ENCODE measurements at places on chromosomes 4 and X.

- DNase-seq: no peak
These were observed 30.8 kb downstream of the MRPL1 start for GRCh38 chr4:77893451-77893850.

DNA sequence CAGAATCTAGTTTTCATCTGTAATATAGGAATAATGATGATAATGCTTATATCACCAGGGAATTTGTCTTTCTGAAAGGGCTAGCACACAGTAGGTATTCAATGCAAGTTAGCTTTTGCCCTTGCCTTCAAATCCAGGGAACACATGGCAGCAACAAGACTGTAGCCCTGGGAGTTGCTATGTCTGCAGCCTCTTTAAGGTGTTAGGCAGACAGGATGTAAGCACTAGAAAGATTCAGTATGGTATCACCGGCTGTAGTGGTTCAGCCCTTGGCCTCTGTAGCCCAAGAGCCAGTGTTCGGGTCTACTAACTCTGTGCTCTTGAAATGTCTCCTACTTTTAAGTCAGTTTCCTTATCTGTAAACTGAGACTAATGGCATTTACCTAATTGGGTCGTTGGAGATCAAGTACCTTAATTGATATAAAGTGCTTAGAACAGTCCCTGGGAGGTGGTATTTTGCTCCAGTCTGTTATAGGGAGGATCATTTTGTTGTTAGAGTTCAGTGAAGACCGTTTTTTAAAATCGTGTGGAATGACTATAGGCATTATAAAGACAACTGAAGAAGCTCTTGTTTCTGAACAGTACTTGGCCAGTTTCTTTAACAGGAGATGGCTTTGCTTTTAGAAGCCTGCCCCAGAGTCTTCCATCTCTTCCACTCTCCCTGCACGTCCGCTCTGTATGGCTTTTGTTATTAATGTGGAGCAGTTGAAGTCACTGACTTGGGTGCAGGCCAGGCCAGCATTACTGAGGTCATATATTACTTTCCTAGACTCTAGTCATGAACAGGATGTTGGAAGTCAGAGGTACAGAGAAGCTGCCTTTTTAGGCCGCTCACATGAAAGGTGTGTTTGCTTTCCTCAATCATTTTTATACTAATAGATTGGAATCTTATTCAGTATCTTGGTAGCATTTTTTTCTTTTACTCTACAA lies 44.8 kb downstream of the GAB1 start:
- DNase-seq: no peak

DNA sequence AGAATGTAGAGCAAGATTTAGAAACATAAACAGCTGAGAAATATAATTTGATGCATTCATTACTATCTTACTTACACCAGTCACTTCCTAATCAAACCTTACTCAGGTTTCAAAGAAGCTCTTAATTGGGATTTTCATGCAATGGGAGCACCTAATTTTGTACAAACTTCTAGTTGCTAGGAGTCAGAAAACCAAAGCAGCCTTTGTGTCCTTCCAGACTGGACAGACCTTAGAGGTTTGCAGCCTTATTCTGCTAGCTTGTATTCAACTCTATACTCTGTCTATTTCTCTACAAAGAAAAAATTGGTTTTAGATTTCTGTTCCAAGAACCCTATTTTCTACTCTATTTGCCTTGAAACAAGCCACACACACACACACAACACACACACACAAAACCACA lies 19.4 kb downstream of the GABRA2 start:
- DNase-seq: no peak

DNA sequence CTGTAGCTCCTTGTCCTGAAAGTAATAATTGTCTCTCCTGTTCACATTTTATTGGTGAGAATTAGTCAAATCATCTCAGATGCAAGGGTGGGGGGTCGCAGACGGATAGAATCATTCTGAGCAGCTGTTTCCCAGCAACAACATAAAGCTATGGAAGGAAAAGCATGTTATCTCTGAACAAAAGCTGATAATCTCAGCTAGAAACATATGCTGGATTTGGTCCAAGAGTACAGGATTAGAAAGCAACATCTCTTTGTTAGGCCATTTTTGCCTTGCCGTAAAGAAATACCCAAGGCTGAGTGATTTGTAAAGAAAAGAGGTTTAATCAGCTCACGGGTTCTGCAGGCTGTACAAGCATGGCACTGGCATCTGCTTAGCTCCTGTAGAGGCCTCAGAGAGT lies 472.8 kb upstream of the BOD1L1 start:
- DNase-seq: no peak

- no peak for DNase-seq
These were observed 91.7 kb downstream of the CORIN start for GRCh38 chr4:47746122-47746521.

GRCh38 chr4:178553201-178553600 lies 1111.0 kb upstream of the AGA start:
- DNase-seq: no peak

GRCh38 chrX:150489359-150490015 lies 78.9 kb upstream of the MTM1 start:
- DNase-seq: no peak

GRCh38 chrX:139158256-139158655 lies 372.3 kb upstream of the F9 start:
- no peak for DNase-seq

GRCh38 chrX:154116426-154117211 lies 19.1 kb upstream of the MECP2 start:
- no peak for DNase-seq

GRCh38 chr4:15756361-15756861 lies 21.7 kb upstream of the CD38 start:
- no peak for DNase-seq

- DNase-seq: no peak
These were observed 72.9 kb downstream of the WDR19 start for GRCh38 chr4:39255266-39255665.

DNA sequence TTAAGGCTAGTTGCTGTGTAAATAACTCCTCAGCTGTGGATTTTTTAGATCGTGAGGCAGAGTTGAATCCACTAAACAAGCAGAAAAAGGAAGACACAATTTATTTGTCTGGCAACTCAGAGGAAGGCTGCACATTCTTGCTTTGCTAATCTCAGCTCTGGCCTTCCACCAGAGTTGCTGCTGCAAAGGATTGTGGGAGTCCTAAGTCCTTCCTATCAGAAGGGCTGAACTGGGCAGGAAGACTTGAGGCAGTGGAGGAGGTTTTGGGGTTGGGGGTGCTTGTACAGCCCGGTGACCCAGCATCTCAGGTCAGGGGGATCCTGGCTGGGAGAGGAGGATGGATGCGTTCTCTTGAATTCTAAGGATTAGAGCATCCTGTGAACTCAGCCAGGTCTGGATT lies 11.0 kb upstream of the VSIG1 start:
- DNase-seq: no peak

DNA sequence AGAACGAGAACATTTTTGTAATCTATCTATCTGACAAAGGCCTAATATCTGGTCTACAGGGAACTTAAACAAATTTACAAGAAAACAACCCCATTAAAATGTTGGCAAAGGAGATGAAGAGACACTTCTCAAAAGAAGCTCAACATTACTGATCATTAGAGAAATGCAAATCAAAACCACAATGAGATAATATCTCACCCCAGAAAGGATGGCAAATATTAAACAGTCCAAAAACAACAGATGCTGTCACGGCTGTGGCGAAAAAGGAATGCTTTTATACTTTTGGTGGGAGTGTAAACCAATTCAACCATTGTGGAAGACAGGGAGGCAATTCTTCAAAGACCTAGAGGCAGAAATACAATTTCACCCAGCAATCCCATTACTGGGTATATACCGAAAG lies 2284.8 kb downstream of the ARAP2 start:
- no peak for DNase-seq

DNA sequence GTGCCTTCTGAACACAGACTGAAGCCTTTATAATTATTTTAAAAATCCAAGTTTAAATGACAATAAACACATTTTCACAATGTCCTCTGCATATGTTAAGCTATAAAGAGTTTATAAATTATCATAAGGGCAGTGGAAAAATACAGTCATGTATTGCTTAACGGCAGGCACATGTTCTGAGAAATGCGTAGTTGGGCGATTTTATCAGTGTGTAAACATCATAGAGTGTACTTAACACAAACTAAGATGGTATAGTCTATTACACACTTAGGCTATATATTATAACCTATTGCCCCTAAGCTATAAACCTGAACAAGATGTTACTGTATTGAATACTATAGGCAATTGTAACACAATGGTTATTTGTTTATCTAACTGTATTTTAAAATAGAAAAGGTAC lies 254.7 kb downstream of the GABRG1 start:
- no peak for DNase-seq

DNA sequence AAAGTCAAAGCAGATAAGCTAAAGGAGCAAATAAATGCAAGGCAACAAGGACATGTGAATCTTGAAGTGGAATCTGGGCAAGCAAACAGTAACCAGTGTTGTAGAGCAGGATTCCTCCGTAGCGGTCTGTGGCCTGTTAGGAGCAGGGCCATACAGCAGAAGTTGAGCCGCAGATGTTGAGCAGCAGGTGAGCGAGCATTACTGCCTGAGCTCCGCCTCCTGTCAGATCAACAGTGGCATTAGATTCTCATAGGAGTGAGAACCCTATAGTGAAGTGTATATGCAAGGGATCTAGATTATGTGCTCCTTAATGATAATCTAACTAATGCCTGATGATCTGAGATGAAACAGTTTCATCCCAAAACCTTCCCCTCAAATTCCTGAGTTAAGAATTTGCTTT lies 550.7 kb downstream of the ADGRL3 start:
- DNase-seq: no peak

DNA sequence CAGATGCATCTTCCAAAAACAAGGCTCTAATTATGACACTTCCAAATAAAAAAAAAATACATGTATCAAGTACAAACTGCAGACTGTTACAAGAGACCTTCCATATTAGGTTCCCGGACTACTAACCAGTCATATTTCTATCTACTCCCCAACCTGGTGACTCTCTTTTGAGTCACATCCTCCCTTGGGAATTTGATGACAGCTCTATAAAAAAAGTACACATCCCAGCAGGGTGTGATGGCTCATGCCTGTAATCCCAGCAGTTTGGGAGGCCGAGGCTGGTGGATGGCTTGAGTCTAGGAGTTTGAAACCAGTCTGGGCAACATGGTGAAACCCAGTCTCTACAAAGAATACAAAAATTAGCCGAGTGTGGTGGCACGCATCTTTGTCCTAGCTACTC lies 14.9 kb downstream of the RPGR start:
- no peak for DNase-seq

GRCh38 chrX:118548841-118549240 lies 53.2 kb downstream of the DOCK11 start:
- DNase-seq: no peak

DNA sequence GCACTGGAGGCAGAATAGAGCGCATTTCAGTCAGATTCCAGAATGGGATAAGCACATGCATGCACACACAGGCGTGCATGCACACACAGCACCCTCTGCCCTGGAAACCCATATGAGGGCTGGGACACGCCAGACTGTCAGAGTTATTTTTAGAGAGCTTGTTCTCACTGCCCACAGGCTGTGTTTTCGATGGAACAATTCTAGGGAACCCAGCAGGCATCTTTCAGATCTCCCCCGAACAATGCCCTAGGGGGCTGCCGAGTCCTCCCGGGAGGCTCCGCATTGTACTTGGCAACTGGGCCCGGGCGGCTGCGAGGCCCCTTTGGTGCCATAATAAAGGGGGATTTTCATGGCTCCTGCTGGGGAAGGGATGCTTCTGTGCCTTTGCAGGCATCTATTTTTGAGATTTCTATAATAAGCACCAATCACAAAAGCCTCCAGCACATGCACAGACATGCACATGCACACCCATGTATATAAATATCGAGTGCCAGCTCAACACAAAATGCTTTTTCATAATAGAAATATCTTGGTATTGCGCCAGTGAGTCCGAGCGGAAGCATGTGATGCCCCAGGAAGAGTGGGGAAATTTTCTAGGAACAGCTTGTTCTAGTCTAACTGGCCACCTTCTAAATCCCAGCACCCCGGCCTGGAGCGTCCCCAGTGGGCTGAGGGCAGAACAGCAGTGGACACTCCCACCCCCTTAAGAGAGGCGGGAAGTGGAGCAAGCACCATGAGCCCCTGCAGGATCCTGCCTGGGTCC lies 88.5 kb downstream of the PHKA2 start:
- no peak for DNase-seq

- no peak for DNase-seq
These were observed 766 bp downstream of the TEX13A start for GRCh38 chrX:105219454-105220401.

- no peak for DNase-seq
These were observed 1914.1 kb upstream of the IGFBP7 start for GRCh38 chr4:59024257-59024656.

- DNase-seq: no peak
These were observed 67.1 kb downstream of the DTHD1 start for GRCh38 chr4:36348403-36348938.

DNA sequence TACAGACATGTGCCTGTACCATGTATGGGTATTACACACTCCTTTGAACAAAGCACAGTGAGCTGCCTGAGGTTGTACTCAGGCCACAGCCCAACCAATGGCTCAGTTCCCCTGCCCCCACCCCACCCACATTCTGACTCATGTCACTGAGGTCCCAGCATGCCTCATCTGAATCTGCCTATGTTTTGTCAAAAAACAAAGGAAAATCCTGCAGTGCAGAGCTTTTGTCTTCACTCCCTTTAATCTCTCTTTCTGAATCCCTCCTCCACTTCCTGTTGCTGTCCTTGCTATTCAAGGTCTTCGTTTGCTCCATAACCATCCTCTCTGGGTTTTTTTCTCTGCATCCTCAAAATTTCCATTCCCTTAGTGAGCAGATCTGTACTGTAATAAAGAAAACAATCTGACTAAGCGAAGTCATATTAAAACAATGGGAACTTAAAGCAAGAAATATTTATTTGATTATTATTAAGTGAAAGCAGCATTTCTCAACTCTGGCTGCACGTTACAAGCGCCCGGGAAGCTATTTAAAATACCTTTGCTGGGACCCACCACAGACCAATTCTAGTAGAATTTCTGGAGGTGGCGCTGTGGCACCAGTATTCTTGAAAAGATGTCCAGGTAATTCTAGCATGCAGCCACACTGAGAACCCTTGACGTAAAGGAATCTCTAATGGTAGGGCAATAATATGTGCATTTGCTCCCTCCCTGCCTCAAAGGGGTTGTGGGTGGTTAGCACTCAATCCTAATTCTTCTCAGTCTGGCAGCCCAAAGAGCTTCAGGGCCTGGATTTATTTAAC lies 8.7 kb downstream of the GUCY2F start:
- DNase-seq: no peak

- DNase-seq: no peak
These were observed 577.4 kb upstream of the INTU start for GRCh38 chr4:127055357-127055756.
